ENCODE measurements at places on chromosomes 6 and 20.

- DNase-seq: no peak
Measured at GRCh38 chr20:24981282-24981681, 11.3 kb downstream of the APMAP start.

- no peak for DNase-seq
Measured at GRCh38 chr6:170030284-170030815, 260.5 kb downstream of the DLL1 start.

GRCh38 chr6:163709693-163710092 lies 295.2 kb downstream of the QKI start:
- no peak for DNase-seq

DNA sequence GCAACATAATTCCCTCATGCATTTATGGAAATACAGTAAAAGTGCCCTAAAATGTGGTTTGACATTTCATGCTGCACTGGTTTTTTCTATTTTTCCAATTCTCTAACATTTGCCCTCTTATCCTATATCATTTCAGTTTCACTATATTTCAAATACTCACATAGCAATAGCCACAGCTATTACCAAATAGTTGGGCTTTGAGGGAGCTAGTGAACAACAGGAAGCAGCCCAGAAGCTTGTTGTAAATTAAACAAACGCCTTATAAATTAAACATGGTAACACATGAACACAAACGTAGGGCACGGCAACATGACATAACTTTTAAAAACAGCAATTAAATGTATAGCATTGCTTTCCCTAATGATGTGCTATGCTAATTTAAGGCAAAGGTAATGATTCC lies 469.0 kb downstream of the CDC5L start:
- DNase-seq: no peak

- DNase-seq: no peak
Measured at GRCh38 chr6:7035837-7036249, 71.9 kb upstream of the RREB1 start.

GRCh38 chr20:17137692-17138091 lies 89.1 kb upstream of the PCSK2 start:
- no peak for DNase-seq

- DNase-seq: no peak
Measured at GRCh38 chr20:7667194-7667593, 273.1 kb downstream of the HAO1 start.

- no peak for DNase-seq
Measured at GRCh38 chr6:42293386-42293977, 75.8 kb upstream of the MRPS10 start.

GRCh38 chr6:163243692-163244589 lies 170.6 kb upstream of the QKI start:
- DNase-seq: no peak

DNA sequence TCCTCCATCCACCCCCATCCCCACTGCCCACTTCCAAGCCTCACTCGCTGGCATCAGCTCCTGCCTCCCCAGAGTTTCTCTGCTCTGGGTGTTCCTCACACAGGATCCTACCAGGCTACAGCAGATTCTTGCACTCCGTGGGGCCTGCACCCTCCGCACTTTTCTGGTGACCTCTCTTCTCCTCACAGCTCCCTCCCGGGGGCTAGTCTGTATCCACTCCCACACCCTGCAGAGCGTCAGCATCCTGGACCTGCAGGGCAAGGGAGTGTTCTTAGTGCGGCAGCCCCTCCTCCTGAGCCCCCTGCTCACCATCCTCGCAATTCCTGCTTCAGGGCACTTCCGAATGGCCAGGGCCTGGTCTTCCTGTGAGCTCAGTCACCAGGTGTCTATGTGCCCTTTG lies 224.2 kb downstream of the DLL1 start:
- DNase-seq: no peak

GRCh38 chr6:5278565-5279120 lies 17.3 kb downstream of the FARS2 start:
- no peak for DNase-seq

- no peak for DNase-seq
Measured at GRCh38 chr6:144893680-144894151, 608.6 kb downstream of the UTRN start.

DNA sequence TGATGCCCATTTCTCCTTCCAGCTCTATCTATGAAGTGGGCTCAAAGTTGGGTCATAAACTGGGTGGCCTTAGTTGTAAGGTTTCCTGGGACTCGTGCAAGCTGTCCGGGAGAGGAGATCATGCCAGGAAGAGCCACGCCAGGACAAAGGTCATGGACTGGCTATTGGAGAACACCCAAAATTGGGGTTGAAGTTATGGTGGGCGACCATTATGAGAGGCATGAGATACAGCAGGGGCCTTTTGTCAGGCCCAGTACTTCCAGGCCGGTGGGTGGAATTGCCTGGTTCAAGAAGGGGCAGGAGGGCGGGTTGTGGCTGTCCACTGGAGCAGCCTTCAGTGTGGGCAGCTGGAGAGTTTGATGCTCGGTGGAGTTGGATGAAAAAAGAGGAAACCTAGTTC lies 225.1 kb upstream of the SSTR4 start:
- no peak for DNase-seq

GRCh38 chr6:14348389-14348788 lies 230.8 kb downstream of the CD83 start:
- DNase-seq: no peak

DNA sequence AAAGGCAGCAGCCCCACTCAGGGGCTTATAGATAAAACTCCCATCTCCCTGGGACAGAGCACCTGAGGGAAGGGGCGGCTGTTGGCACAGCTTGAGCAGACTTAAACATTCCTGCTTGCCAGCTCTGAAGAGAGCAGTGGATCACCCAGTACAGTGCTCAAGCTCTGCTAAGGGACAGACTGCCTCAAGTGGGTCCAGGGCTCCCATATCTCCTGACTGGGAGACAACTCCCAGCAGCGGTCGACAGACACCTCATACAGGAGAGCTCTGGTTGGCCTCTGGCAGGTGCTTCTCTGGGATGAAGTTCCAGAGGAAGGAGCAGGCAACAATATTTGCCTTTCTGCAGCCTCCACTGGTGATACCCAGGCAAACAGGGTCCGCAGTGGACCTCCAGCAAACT lies 810.1 kb downstream of the EYS start:
- DNase-seq: no peak

- no peak for DNase-seq
Measured at GRCh38 chr20:23566199-23566932, 1.9 kb downstream of the CST9L start.

DNA sequence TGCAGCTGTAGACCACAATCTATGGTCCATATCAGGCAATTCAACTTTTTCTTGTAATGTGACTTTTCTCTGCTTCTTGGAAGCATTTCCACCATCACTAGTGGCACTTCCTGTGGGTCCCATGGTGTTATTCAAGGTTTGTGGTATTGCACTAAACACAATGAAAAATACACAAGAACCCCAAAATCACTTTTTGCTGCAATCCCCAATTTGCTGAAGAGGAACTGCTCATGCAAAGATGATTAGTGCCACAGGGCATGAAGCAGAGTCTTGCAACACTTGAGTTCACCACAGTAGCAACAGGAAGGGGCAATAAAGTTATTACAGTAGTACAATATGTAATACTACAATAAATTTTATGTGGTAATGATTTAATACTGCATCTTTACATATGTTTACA lies 16.8 kb upstream of the TAAR1 start:
- DNase-seq: no peak

GRCh38 chr6:118917546-118918328 lies 17.2 kb downstream of the MCM9 start:
- no peak for DNase-seq

- DNase-seq: no peak
Measured at GRCh38 chr6:111813237-111813636, 60.0 kb downstream of the FYN start.

- no peak for DNase-seq
Measured at GRCh38 chr6:14944593-14944992, 301.3 kb upstream of the JARID2 start.

- DNase-seq: no peak
Measured at GRCh38 chr20:35791821-35792220, 20.0 kb downstream of the PHF20 start.

DNA sequence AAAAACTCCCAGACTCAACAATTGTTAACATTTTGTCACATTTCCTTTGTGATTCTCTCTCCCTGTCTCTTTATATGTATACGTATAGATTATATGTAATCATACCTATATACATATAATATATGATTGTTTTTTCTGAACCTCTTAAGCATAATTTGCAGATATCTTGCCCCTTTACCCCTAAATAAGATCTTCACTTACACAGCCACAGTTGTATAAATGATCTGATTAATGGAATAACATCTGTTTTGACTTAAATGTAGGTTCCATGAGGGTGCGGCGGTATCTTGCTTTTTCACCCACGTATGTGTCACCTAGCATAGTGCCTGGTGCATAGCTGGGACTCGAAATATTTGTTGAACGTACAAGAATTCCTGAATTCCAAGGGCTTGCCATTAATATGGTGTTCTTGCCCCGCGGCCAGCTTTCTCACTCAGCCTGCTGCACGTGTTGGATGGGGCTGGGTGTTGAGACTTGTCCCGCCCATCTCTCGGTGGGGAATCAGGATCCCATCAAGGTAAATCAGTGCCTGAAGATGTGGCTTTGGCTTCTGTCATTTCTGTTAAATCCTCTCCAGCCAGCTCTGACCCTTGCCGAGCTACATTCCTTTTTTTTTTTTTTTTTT lies 10.4 kb upstream of the MANBAL start:
- DNase-seq: no peak

DNA sequence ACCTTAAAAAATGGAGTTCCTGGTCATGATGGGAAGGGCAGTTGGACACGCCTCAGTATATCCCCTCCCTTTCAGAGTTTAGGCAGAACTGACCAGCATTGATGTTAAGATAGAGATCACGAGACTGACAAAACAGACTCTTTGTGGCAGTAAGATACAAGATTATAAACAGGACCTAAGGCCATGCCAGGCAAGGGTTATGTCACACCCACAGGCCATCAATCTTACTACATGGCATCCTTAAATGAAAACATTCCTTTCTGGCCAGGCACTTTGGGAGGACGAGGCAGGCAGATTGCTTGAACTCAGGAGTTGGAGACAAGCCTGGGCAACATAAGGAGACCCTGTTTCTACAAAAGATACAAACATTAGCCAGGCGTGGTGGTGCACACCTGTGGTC lies 129.3 kb upstream of the MLN start:
- DNase-seq: no peak

GRCh38 chr6:31896856-31897611 lies 464 bp downstream of the EHMT2 start:
- DNase-seq: no peak

Measured in GM12864 (cell line).